ENCODE measurements at places on chromosomes 2 and 18.

GRCh38 chr2:120203251-120204021 is 19.8 kb downstream of the TMEM185B start:
- DNase-seq: no peak

DNA sequence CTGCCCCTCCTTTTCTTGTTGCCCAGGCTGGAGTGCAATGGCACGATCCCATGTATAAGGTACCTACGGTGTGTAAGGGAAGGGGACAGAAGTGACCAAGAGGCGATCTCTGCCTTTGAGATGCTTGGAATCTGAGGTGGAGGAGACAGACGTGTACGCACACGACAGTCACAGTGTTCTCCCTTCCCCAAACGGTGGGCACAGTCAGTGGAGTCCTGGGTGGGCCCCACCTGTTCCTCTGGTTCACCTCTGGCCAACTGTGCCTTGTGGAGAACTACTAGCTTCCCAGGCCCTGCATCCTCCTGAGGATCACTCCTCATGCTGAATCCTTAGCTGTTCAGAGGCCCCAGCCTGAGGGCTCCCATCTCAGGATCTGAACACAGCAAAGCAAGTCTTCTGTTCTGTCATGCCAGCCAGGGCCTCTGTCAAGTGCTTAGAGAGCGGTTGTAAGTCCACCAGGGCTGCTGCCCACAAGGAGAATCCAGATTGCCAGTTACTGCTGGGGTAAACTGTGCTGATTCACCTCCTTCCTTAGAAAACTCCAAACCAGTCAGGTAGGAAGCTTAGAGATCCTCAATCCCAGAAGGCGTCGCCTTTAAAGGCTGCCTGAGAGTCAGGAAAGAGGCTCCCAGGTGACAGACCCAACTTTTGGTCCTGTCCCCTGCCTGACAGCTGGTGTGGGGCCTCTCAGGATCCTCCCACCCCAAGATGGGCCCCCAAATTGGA is 1.6 kb downstream of the SLC35F6 start:
- no peak for DNase-seq

DNA sequence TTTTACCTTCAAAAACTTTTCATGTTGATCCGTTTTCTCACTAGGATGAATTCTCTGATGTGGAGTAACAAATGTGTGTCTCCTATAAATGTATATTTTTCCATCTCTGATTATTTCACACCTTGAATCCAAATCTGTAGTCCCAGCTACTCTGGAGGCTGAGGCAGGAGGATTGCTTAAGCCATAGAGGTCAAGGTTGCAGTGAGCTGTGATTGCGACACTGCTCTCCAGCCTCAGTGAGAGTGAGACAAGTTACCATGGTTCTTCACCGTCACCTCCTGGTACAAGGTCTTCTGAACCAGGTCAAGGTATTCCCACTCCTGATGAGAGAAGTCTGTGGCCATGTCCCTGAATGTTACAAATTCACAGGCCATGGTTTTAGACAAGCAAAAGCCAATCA is 15.1 kb downstream of the GMCL1 start:
- DNase-seq: no peak

- no peak for DNase-seq
These were observed 146.4 kb upstream of the ID2 start for GRCh38 chr2:8535469-8535795.

DNA sequence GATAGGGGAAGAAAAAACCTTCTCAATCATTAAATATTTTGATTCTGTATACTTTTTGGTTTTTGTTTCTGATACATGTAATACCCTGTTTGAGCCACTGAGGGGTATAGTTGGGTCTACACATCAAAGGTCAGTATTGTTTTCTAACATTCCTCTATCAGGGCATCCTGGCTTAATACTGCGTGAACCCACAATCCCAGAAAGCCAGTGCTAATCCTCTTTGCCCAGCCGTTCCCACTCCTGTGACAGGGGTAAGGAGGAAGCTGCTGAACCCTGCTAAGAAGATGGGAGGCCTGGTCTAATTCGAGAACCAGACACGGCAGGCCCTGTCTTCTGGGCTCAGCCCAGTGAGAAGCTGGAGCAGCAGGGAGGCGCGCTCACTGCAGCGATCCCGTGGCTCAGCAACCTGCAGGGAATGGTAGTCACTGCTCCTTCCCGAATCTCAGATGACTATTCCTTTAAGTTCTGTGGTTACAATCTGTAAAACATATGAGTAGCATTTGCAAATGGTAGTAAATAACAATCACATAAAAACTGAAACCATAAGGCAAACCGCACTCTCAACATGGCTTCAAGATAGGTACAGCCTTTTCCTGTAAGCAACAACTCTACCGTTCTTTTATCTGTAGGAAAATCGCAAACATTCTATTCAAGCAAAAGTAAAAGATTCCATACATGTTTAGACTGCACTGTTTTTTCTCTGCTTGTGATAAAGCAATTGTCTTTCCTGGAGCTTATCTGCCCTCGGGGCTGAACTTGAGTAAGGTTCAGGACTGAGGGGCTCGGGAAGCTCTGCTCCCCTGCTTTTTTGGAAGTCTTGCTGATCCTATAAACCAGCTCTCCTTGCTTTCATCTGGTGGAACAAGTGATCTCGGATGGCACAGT is 87.0 kb downstream of the EPB41L3 start:
- no peak for DNase-seq

DNA sequence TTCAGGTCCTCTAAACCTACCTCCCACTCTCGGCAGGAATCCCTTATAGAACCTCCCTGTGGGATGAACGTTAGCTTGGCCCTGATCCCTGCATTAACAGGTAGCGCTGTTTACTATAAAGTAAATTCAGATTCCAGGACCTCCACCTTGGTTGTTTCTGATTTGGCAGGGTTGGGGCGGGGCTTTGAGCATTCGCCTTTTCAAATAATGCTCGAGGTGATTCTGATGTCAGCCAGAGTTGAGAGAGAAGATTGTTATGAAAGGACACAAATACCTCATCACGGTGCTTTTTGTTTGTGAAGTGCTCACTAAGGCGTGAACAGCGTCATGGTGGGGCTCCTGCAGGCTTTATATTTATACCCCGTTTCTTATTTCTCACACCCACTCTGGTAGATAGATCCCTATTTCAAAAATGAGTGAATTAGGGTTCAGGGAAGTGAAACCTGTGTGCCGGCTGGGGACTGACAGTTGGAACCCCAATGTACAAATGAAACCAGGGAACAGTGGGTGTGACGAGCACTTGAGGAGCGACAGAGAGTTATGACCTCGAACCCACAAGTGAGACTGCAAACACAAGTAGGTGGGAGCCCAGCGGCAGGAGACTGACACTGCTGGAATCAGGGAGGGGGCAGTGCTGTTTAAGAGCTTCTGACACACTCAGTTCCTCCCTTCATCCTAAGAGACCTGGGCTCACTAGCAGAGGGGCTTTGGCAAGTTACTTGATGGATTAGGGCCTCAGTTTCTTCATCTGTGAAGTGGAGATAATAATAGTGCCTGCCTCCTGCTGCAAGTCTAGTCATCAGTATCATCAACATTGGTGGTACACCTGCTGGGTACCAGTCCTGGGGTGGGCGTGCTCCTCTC is 14.2 kb upstream of the CXCR4 start:
- DNase-seq: no peak

DNA sequence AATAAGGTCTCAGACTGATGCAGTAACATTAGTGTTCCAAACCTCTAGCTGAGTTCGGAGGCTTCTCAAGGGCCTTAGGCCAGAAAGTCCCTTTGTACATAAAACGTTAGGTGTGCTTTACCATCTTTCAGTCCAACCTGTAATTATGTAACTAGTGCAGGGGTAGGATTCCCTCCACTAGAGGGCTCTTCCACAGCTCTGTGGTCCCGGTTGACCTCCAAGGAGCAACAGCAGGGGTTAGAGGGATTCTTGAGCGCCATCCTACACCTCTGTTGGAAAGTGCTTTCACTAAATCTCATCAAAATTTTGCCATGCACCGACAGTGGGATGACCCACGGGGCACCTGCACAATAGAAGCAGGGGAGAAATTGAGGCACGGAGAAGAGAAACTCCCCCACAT is 155.8 kb upstream of the LRP1B start:
- no peak for DNase-seq

GRCh38 chr2:85711578-85712060 is 17.5 kb downstream of the GNLY start:
- DNase-seq: no peak

DNA sequence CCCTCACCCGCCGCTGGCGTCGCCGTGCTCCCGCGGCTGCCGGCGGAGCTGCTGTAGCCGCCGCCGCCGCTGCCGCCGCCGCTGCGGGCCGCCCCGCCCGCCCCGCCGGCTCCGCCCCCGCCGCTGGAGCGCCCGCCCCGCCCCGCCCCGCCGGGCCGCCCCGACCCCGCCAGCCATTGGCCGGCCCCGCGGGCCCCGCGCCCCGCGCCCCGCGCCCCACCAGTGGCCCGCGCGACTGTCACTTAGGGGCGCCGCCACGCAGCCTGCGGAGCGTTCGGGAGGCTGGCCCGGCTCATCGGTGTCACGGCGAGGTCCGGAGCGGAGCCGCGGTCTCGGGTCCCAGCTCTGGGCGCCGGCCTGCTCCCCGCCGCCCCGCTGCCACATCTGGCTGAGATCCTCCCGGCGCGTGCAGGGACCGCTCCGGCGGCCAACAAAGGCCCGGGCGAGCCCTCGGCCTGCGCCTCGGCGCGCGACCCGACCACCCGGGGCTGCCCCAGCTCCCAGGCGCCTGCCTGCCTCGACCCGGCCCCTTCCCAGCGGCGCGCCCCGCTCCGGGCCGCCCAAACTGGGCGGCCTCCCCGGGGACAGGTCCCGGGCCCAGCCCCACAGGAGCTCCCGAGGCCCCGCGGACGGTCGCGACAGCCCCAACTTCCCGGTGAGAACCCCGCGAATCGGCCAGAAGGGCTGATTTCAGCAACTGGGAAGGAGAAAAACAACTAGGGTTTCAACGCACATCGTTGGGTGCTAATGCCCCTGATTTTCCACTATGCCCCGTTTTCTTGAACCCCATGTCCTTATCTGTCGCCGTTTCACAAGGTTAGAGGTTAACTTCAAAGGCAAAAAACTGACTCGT is at the start of gene MGAT4A:
Gene MGAT4A, minus strand, starts transcription at position 92 of the 853 bp plus-strand sequence. CDS start 4,800 bp downstream, outside the sequence.
- DNase-seq: peak; percentile 60

- DNase-seq: no peak
These were observed 25.4 kb upstream of the GLI2 start for GRCh38 chr2:120710256-120710655.

GRCh38 chr2:24597181-24597870 is 106.3 kb downstream of the NCOA1 start:
- no peak for DNase-seq

DNA sequence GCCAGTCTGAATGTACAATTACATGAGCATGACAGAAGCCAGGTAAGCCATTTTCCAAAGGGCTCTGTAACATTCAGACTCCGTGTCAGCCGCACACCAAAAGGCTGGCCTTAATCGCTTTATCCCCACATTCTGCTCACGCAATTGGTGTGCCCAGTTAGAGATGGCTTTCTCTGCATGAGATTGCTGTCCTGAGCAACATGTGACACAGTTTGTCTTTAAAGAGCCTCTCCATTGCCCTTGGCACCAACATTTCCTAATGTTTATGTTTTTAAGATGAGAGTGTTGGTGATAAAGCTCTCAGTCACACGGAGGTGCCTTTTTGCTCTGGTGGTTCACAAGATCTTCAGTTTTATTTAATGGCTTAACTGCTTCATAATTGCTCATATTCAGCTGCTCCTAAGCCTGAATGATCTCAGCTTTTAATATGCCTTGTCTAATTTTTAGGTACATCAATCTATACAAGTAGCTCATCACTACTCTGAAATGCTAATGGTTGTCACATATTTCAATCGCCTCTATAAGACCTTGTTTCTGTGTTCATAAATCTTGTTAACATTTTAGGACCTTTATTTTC is 164.8 kb upstream of the ACVR2A start:
- DNase-seq: no peak

DNA sequence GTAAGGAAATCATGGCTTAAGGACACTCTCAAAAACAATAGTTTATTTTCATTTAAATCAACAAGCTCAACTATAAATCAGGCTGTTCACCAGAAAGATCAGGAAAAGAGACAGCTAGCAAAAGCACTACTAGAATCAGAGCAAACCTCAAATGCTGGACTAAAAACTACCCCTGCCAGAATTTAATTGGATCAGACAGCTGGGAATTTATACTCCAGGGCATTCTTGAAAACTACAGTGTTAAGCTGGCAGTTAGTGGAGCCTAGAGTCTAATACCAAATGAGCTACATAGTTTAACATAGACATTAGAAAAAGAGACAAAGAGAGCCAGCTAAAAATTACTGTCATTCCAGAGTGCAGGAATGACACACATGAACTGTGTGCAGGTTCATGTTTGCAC is 1016.4 kb upstream of the CRIM1 start:
- no peak for DNase-seq

DNA sequence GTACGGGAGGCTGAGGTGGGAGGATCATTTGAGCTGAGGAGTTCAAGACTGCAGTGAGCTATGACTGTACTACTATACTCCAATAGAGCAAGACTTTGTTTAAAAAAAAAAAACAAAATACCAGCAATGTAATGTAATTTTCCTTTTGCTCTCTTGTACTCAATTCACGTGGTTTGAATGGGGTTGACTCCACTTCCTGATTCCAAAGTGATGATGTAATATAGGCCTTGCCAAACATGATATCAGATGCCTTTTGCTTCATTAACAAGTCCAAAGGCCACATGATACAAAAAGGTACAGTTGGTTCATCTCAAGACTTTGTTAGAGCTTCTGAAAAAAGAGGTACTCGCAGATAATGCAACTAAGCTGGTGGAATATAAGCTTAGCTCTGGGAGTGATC is 321.8 kb downstream of the ZEB2 start:
- no peak for DNase-seq

- DNase-seq: no peak
These were observed 122.7 kb downstream of the TWIST2 start for GRCh38 chr2:238970553-238971081.

GRCh38 chr2:7905756-7906155 is 776.1 kb upstream of the ID2 start:
- no peak for DNase-seq

DNA sequence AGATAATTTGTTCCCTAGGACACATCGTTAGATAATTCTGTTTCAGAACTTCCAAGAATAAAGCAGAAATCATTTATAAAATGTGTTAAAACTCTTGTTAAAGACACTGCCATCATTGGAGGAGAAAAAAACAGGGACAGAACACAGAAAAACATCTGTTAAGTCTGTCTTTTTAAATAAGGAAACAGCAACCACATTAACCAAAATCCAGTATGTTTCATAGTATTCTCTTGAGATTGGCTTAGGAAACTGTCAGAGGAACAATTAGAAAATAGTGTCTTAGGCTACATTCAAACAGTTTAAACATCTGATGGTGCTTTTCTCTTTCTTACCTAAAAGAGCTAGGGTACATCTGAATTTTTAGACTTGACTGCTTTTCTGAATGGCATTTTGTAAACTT is 81.6 kb downstream of the PMS1 start:
- no peak for DNase-seq

- DNase-seq: no peak
These were observed 56.5 kb downstream of the SERPINB8 start for GRCh38 chr18:64026350-64026749.

Measured in stimulated activated CD4-positive, alpha-beta T cell treated with anti-CD3 and anti-CD28 coated beads, TNF-alpha, amount 100 ng/mL, for 1 hour (primary cell).